Naive thymus-derived CD4-positive, alpha-beta T cell (primary cell): ENCODE measurements at places on chromosomes 5 and 9. TPM values are rescaled to one million over a fixed set of nuclear protein-coding genes. Genes with fewer than 3 reads are reported as not detected.

CARTPT gene
- not detected for total RNA-seq

SOX30 gene
- 0.15 and 0.36 TPM in 2 replicates for total RNA-seq

ANKRD34B gene
- total RNA-seq, result not detected in 2 replicates

SPATA31C1 gene
- not detected in 2 replicates for total RNA-seq

DNA sequence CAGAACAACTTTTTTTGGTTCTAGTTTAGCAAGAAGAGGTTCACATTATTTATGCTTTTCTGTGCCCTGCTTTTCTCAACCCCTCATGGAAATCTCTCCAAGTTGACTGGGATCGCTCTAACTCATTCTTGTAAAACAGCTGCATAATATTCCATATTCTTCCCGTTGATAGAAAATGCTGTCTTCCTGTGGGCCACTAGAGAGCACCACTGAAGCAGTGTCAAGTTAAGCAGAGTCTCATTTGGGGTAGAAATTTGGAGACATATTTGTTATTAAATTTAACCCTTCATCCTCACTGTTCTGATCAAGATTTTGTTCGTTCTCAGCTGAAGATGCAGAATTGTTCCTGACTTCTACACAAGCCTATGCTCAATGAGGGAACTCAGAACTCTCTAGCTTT, 140.1 kb downstream of the CEMIP2 start:
- no peaks in the 10 kb centered on the region for H3K36me3 ChIP-seq
- no peak for DNase-seq
- H3K27ac ChIP-seq, result no peak overlapping the region
- H3K4me1 ChIP-seq, result no peaks in the 10 kb centered on the region

DNA sequence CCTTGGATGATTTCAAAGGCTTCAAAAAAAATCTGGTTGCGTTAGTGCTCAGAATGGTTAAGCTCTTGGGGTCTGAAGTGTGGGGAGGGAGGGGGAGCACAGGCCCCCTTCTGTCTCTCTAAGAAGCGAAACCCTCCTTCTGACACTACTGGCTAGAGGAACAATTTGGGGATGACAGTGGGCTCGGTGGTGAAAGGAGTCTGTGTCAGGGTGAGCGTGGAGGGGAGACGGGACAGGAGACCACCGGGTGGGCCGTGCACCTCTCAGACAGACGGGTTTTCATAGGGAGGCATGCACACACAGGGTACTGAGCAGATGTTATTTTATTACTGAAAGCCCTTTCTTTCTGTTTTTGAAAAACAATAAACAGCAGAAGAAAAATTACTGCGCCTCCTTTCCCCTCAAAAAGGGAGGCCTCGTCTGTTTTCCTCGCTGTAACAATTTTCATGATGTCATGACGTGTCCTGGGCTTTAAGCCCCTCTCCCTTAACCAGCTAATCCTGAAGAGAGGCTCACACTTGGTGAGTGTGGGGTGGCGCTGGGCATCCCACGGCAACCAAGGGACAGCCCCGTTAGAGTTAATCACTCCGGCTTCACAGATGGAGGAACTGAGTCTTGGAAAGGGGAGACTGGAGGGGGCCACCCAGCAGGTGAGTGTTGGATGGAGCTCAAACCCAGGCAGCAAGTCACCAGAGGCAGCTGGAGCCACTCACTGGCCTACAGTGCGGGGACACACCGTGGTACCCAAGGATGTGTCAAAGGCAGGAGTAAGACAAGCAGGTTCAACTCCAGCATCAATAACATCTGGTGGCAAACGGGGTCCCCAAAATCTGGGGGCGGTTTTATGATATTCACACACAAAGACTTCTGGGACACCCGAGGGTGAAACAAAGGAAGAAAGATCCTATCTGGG, 53.4 kb downstream of the PTCH1 start:
- H3K4me1 ChIP-seq, result peaks cover 26% of the 10 kb centered on the region
- H3K27ac ChIP-seq, result no peak overlapping the region
- H3K27me3 ChIP-seq, result no peaks in the 10 kb centered on the region
- peak overlapping the region; percentile 45 for H3K4me3 ChIP-seq

- H3K36me3 ChIP-seq, result peaks cover 7% of the 10 kb centered on the region
- peak overlapping the region; percentile 52 for H3K27ac ChIP-seq
- no peak overlapping the region for H3K4me3 ChIP-seq
- peaks cover 60% of the 10 kb centered on the region for H3K4me1 ChIP-seq
Observed at GRCh38 chr5:39159811-39160490, 59.4 kb downstream of the FYB1 start.

- H3K36me3 ChIP-seq, result peaks cover 9% of the 10 kb centered on the region
- H3K27ac ChIP-seq, result no peak overlapping the region
- no peak overlapping the region for H3K4me3 ChIP-seq
- no peaks in the 10 kb centered on the region for H3K27me3 ChIP-seq
- H3K4me1 ChIP-seq, result no peaks in the 10 kb centered on the region
Observed at GRCh38 chr5:126482591-126482990, 59.4 kb downstream of the GRAMD2B start.

GRCh38 chr9:114745879-114746550, 59.8 kb downstream of the TNFSF15 start:
- H3K27ac ChIP-seq, result no peak overlapping the region
- H3K4me1 ChIP-seq, result no peaks in the 10 kb centered on the region
- H3K36me3 ChIP-seq, result no peaks in the 10 kb centered on the region
- H3K27me3 ChIP-seq, result no peaks in the 10 kb centered on the region
- no peak overlapping the region for H3K4me3 ChIP-seq

GRCh38 chr5:156722358-156722757, 127.7 kb upstream of the PPP1R2B start:
- no peak overlapping the region for H3K27ac ChIP-seq
- no peaks in the 10 kb centered on the region for H3K4me1 ChIP-seq
- H3K27me3 ChIP-seq, result no peaks in the 10 kb centered on the region
- H3K36me3 ChIP-seq, result no peaks in the 10 kb centered on the region

DNA sequence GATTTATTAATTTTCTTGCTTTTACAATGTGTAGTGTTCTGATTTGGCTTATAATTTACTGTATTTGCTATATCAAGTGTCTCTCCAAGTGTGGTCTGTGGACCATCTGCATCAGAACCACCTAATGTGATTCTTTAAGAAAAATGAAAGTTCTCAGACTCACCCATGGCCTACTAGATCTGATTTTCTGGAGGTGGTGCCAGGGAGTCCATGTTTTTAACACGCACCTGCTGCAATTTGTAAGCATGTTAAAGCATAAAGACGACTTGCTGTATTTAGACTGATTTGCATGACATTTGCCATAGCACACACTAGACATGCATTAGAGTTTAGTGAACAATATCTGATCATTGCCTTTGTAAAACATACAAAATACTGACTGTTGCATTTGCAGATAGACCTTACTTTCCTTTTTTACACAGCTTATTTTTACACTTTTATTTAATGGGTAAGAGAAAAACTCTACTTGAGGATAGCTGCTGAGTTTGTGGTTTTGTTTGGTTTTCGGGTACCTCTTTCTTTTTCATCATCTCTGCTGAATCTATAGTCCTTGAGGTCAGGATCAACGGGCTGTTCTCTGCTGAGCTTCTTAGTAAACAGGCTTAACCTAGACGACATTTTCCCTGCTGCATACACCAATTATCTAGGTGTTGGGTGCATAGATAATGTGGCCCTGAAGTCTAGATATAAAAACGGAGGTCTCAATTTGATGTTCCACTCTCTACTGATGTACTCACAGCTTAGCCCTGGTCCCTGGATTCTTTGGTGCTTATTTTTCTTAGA, 138.0 kb upstream of the ZNF366 start:
- no peak overlapping the region for H3K4me3 ChIP-seq
- no peak overlapping the region for H3K27ac ChIP-seq
- H3K27me3 ChIP-seq, result no peaks in the 10 kb centered on the region
- no peak for DNase-seq

DNA sequence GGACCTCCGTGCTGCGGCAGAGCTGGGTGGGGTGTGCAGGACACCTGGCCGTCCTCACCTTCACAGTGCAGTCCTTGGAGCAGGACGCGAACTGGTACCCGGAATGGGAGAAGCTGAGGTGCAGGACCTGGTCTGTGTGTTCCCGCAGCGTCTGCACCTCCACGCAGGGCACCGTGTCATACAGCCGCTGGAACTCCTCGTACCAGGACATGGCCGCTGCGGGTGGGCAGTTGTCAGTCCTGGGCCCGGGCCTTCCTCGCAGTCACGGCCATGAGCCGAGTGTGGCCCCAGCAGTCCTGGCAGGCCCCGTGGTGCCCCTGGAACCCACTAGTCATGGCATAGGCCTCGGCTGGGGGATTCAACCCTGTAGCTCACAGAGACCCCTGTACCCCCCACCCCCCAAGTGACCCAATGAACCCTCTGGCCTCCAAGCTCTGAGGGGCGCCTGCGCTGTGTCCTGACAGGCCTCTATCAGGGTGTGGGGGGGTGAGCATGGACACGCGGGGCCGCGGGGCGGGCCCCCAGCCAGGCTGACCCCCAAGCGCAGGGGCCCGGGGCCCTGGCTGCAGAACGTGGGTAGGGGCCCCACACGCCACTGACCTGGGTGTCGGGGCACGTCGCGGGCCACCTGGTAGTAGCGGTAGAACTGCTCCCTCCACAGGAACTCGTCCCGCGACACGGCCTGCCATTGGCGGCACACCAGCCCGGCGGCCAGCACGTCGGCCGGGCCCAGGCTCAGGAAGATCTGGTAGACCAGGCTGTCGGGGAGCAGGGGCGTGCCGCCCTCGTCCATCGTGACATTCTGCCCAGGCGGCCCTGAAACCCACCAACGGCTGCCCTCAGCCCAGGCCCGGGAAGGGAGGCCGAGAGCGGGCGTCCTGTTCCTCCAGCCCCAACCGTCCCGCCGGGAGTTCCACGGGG, 987 bp downstream of the FBXW5 start:
- H3K27ac ChIP-seq, result peak overlapping the region; percentile 77
- peaks cover 10% of the 10 kb centered on the region for H3K4me1 ChIP-seq
- H3K27me3 ChIP-seq, result no peaks in the 10 kb centered on the region
- peaks cover 6% of the 10 kb centered on the region for H3K36me3 ChIP-seq
- peak overlapping the region; percentile 72 for H3K4me3 ChIP-seq

GRCh38 chr5:57718155-57718554, 235.5 kb upstream of the ACTBL2 start:
- H3K4me1 ChIP-seq, result no peaks in the 10 kb centered on the region
- DNase-seq, result no peak
- H3K36me3 ChIP-seq, result no peaks in the 10 kb centered on the region
- H3K27me3 ChIP-seq, result no peaks in the 10 kb centered on the region
- no peak overlapping the region for H3K4me3 ChIP-seq

- no peaks in the 10 kb centered on the region for H3K36me3 ChIP-seq
- H3K4me1 ChIP-seq, result no peaks in the 10 kb centered on the region
- H3K27me3 ChIP-seq, result no peaks in the 10 kb centered on the region
- no peak overlapping the region for H3K4me3 ChIP-seq
- no peak overlapping the region for H3K27ac ChIP-seq
- DNase-seq, result no peak
Observed at GRCh38 chr9:94901019-94901363, 174.5 kb downstream of the AOPEP start.

GRCh38 chr5:76787237-76787636, 31.6 kb upstream of the F2RL1 start:
- no peak overlapping the region for H3K4me3 ChIP-seq
- H3K36me3 ChIP-seq, result no peaks in the 10 kb centered on the region
- no peaks in the 10 kb centered on the region for H3K4me1 ChIP-seq
- no peak for DNase-seq
- H3K27ac ChIP-seq, result no peak overlapping the region

DNA sequence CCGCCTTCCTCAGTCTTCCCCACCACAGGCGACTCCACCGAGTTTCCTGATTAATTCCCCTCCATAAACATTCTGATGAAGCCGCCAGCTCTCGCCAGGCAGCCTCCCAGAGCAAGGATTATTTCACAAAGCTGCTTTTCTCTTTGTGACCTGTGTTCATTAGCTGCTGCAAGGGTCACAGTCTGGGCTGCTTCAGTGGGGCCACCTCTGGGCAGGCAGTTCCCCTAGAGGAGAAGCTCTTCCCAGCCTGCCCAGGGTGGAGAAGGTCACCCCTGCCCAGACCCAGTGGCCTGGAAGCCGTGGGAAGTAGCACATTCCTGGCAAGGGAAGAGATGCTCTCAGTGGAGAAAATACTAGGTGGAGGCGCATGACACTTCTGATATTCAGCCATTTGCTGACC, 58.4 kb upstream of the RAPGEF1 start:
- H3K4me3 ChIP-seq, result no peak overlapping the region
- DNase-seq, result no peak
- no peaks in the 10 kb centered on the region for H3K27me3 ChIP-seq
- no peaks in the 10 kb centered on the region for H3K4me1 ChIP-seq

- H3K4me3 ChIP-seq, result no peak overlapping the region
- no peak for DNase-seq
- no peaks in the 10 kb centered on the region for H3K4me1 ChIP-seq
- peaks cover under 1% of the 10 kb centered on the region for H3K27me3 ChIP-seq
Observed at GRCh38 chr5:64207978-64208377, 42.3 kb downstream of the RNF180 start.

DNA sequence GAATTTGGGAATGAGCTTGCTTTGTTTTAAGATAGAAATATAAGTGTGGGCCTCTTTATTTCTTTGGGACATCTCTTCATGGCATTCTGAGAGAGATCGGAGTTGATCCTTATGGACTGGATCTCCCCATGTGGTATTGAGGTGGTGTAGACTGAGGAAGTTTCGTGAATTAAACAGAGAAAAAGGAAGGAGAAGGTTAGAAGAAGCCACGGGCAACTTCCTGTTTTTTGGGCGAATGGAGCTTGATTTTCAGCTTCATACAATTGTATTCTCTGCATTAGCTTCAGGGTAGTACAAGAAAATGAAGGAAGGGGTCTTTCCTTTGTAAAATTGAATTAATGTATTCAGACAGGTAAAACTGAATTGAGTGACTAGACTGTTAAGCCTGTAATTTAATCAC, 70.5 kb upstream of the HMHB1 start:
- H3K36me3 ChIP-seq, result no peaks in the 10 kb centered on the region
- no peak overlapping the region for H3K27ac ChIP-seq
- H3K4me3 ChIP-seq, result no peak overlapping the region
- H3K27me3 ChIP-seq, result no peaks in the 10 kb centered on the region
- no peak for DNase-seq
- no peaks in the 10 kb centered on the region for H3K4me1 ChIP-seq

- H3K27ac ChIP-seq, result no peak overlapping the region
- H3K27me3 ChIP-seq, result no peaks in the 10 kb centered on the region
- peaks cover 11% of the 10 kb centered on the region for H3K4me1 ChIP-seq
- H3K4me3 ChIP-seq, result no peak overlapping the region
Observed at GRCh38 chr9:129480745-129481144, 140.2 kb downstream of the C9orf50 start.

- H3K27me3 ChIP-seq, result no peaks in the 10 kb centered on the region
- H3K36me3 ChIP-seq, result no peaks in the 10 kb centered on the region
- no peaks in the 10 kb centered on the region for H3K4me1 ChIP-seq
- H3K4me3 ChIP-seq, result no peak overlapping the region
- DNase-seq, result no peak
Observed at GRCh38 chr9:105968811-105969466, 274.6 kb downstream of the TMEM38B start.

DNA sequence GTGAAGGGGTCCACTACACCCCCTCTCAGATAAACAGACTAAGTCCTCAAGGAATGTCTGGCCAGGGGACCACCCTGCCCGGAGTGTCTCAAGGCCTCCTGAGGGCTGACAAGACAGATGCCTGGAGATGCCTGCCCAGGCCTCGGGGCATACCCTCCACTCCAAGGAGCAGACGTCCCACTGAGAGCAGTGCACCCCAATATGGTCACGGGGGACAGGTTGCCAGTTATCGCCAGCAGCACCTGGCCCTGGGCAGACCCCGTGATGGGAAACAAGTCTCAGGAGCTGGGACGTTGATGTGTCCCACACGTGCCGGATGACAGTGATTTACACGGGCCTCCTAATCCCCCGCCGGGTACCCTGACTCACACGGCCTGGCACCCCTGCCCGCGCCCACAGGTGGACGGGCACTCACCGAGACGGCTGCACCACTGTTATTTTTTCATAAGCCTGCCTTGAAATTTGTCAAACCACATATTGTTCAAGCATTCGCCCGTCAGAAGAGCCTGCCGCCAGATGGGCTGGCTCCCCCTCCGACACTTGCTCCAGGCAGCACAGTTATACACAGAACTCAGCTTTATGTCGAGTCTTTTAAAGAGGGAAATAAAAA, 43.9 kb downstream of the BARX1 start:
- no peak for DNase-seq
- H3K4me1 ChIP-seq, result no peaks in the 10 kb centered on the region
- H3K27me3 ChIP-seq, result no peaks in the 10 kb centered on the region
- H3K27ac ChIP-seq, result no peak overlapping the region
